ENCODE measurements at places on chromosomes 2 and 18.

DNA sequence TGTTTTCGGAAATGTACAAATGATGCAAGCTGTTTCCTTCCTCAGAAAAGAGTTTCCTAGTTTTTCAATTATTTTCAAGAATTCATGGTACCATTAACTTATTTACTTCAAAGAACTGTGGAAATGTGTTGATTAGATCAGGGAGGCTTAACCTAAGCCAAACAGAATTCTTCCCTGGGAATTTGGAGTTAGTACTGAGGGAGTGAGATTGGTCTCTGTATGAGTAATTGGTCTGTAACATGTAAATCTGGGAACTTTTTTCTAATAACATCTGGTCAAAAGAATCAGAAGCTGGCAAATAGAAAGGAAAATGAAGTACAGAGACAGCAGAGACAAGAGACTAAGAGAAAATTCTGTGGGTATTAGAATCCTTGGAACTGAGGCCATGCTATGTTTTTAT lies 145.8 kb downstream of the BABAM2 start:
- DNase-seq: no peak

DNA sequence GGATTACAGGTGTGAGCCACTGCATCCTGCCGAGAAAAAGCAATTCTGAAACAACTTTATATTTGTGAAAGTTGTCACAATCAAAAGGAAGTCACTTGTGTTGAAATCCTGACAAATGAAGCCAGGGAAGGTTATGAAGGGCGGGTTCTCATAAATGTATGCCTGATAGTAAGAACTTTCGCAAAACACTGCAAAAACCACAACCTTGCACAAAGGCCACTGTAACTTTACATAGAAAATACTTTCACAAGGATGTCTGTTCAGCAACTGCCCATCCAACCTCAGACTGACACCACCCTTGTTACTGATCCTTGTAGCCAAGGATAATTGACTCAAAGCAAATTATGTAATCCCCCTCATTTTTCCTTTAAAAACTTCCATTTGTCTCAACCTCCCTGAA lies 90.6 kb downstream of the SLC4A3 start:
- DNase-seq: no peak

DNA sequence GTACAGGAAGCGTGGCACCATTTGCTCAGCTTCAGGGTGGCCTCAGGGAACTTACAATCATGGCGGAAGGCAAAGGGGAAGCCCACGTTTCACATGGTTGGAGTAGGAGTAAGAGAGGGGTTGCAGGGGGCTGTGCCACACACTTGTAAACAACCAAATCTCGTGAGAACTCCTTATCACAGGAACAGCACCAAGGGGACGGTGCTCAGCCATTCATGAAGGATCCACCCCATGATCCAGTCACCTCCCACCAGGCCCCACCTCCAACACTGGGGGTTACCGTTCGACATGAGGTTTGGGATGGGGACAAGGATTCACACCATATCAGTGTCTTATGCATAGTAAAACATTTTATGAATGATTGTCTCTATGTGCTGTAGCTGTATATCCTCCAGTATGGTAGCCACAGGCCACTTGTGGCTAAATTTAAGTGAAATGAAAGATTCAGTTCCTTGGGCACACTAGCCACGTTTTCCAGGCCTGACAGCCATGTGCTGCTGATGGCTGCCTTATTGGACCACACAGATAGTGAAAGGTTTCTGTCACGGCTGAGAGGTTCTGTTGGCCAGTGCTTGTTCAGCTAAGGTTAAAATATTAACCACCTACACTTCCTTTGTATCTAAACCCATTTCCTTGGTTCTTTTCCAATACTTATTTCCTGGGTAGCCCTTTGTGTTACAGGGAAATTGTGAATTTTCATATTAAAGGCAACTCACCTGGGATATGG lies 77.3 kb downstream of the AGAP1 start:
- no peak for DNase-seq

GRCh38 chr2:36670881-36671595 lies 25.5 kb upstream of the VIT start:
- no peak for DNase-seq

GRCh38 chr2:16275661-16276060 lies 335.3 kb downstream of the MYCN start:
- no peak for DNase-seq

DNA sequence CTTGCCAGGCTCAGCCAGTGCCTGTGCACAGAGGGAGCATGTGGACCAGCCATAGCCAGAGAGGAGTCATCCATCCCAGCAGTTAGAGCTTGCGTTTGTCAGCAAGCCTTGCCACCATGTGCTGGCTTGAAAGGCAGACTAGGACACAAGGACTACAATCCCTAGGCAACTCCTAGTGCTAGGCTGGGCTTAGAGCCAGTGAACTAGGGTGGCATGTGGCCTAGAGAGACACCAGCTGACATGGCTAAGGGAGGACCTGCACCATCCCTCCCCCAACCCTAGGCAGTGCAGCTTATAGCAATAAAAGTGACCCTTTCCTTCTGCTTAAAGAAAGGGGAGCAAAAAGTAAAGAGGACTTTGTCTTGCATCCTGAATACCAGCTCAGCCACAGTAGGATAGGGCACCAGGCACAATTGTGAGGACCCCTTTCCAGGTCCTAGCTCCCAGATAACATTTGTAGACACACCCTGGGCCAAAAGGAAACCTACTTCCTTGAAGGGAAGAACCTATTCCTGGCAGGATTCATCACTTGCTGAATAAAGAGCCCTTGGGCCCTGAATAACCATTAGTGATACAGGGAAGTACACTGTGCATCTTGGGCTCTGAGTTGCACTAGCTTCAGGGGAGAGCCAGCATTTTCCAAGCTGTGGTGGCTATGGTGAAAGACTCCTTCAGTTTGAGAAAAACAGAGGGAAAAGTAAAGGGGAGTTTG lies 38.7 kb upstream of the UXS1 start:
- peak; percentile 53 for DNase-seq

GRCh38 chr2:200242570-200242969 lies 63.9 kb upstream of the SPATS2L start:
- DNase-seq: no peak

- no peak for DNase-seq
Observed at GRCh38 chr2:205699515-205700289, 17.4 kb downstream of the NRP2 start.

DNA sequence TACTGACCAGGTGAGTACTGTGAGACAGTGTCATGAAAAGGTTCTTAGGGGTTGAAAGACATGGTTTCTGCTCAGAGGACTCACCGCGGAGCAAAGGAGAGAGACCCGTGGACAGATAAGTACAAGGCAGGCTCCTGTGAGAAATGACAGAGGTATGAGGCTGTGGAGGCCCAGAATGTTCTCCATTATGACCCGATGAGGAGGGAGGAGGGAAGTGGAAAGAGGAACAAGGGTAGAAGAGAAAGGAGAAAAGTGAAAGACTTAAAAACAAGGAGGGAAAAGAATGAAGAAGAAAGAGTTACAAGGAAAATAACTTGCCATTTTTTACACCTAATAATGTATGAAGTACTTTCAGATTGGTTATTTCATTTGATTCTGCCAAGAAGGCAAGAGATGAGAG lies 29.8 kb downstream of the MAPRE3 start:
- DNase-seq: no peak

- DNase-seq: no peak
Observed at GRCh38 chr2:205758051-205758450, 75.8 kb downstream of the NRP2 start.

DNA sequence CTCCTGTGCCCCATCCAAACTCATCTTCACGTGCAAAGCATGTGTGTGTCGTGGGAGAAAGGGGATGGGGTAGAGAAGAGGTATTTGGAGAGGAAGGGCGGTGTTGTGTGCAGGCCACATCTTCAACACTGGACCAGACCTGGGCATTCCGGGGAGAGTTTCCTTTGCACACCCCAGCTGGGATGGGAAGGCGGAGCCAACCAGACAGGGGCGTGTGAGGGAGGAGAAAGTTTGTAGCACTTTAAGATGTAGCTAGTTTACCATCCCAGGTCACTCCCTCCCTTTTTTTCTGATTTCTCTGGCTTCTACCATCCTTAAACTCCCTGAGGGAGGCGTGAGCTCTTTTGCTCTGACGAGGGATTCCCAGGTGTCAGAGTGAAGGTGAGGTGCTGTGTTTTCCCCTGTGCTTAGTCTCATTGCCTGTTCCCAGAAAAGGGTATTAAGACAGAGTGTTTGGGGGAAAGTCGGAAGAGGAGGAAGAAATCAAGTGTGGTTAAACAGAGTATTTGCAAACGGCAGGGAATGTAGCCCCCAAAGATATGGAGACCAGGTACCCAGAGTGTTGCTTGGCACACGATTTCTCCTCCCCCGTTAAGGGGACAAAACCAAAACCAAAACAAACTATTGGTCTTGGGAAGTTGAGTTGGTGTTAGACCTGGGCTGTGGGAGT lies 1.6 kb downstream of the SETBP1 start:
- peak; percentile 24 for DNase-seq

GRCh38 chr2:19490846-19491435 lies 132.5 kb upstream of the OSR1 start:
- no peak for DNase-seq

GRCh38 chr2:204869132-204869823 lies 324.0 kb downstream of the PARD3B start:
- DNase-seq: no peak

DNA sequence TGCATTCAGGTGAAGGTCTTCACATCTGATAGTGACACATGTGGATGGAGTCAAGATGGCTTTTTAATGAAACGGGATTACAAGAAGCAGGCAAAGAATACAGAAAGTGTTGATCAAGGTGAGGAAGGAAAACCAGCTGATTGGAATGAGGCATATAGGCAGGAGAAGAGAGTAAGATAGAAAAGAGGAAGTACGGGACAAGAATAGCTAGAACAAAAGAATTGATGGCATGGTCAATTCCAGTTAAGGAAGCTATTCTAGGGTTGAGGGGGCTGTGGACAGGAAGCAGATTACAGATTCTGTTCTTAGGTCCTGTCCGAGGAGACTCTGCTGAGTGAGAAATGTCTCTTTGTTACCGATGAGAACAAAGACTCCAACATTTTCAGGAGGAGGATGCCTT lies 13.2 kb upstream of the NCK2 start:
- DNase-seq: no peak

DNA sequence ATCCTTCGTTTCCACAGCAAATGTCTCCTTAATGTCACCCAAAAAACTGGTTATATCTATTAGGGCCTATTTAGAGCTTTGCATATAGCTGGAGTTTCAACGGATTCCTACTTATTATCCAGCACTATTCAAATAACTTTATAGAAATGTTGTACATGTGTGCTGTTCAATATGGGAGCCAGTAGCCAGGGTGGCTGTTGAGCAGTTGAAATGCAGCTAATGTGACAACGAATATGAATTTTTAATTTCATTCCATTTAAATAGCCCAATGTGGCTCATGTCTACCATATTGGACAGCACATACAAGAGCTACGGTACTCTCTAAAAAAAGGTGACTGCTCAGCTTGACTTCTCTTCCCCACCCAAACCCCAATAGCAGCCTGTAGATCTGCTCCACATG lies 2.4 kb downstream of the APOB start:
- no peak for DNase-seq

- no peak for DNase-seq
Observed at GRCh38 chr2:149075853-149076252, 37.4 kb downstream of the LYPD6B start.

GRCh38 chr2:132573444-132574007 lies 96.5 kb downstream of the LYPD1 start:
- no peak for DNase-seq

DNA sequence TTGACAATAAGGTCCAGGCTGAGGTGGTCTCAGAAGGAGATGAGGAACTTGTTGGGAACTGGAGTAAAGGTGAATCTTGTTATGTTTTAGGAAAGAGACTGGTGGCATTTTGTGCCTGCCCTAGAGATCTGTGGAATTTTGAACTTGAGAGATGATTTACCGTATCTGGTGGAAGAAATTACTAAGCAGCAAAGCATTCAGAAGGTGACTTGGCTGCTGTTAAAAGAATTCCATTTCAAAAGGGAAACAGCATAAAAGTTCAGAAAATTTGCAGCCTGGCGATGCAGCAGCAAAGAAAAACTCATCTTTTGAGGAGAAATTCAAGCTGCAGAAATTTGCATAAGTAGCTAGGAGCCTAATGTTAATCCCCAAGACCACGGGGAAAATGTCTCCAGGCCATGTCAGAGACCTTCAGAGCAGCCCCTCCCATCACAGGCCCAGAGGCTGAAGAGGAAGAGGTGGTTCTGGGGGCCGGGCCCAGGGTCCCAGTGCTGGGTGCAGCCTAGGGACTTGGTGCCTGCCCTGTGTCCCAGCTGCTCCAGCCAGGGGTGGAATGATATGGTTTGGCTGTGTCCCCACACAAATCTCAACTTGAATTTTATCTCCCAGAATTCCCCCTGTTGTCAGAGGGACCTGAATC lies 73.5 kb downstream of the FIGN start:
- DNase-seq: no peak

- DNase-seq: no peak
Observed at GRCh38 chr2:239140346-239141020, 260.3 kb downstream of the HDAC4 start.

DNA sequence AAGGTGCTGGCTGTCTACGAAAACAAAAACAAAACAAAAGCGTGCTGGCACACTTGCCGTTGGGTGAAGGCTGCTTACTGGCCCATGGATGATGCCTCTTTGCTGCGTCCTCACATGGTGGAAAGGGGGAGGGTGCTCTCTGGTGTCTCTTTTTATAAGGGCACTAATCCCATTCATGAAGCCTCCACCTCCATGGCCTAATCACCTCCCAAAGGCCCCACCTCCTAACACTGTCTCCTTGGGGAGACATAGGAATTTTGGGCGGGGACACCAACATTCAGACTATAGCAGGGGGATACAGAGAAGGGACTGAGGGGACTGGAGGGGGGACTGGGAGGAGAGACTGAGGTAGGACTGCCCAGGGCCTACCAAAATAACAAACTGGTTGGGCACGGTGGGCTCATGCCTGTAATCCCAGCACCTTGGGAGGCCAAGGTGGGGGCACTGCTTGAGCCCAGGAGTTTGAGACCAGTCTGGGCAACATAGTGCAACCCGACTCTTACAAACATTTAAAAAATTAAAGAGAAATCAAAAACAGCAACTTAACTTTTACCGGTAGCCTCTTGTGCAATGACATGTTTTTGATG lies 14.5 kb downstream of the PTMA start:
- DNase-seq: no peak

DNA sequence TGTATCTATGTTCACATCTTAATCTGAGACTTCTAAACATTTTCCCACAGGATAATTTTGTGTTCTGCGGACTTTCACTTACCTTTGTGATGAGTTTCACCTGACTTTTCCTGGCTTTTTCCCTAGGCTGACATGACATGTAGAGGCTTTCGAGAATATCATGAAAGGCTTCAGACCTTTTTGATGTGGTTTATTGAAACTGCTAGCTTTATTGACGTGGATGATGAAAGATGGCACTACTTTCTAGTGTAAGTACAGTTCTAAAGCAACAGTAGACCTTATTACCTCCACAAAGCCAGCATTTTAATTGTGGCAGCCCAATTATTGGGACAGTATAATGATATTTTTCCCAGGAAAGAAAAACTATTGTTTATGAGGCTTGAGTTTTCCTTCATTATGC lies 34.1 kb upstream of the METAP1D start:
- DNase-seq: no peak

DNA sequence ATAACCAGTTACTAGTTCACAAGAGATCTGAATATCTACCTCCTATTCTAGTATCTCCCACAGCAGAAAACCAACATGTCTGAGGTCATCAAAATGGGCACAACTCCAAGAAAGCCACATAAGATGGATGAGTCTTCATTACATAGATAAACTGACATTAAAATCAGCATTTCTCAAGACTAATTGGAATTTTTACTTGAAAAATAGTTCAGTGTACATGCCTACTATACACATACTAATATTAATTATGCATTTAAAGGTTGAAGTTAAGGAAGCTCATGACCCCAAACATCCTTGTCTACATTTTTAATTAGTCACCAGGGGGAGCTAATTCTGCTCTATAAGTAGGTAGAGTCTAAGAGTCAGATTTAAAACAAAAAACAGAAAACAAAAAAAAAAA lies 41.9 kb downstream of the ZNF521 start:
- DNase-seq: no peak
